ENCODE measurements at places on chromosomes 12 and 14. TPM values are rescaled to one million over a fixed set of nuclear protein-coding genes. Genes with fewer than 3 reads are reported as not detected.

- peak; percentile 43 for DNase-seq
Observed at GRCh38 chr14:68569970-68570409, 222.9 kb downstream of the ZFP36L1 start.

GRCh38 chr12:112352921-112353320 is 29.3 kb downstream of the HECTD4 start:
- DNase-seq, result no peak

Gene GALNT6
- total RNA-seq, result 2.5 TPM

Gene RNU4-1
- under 0.01 TPM for total RNA-seq

DNA sequence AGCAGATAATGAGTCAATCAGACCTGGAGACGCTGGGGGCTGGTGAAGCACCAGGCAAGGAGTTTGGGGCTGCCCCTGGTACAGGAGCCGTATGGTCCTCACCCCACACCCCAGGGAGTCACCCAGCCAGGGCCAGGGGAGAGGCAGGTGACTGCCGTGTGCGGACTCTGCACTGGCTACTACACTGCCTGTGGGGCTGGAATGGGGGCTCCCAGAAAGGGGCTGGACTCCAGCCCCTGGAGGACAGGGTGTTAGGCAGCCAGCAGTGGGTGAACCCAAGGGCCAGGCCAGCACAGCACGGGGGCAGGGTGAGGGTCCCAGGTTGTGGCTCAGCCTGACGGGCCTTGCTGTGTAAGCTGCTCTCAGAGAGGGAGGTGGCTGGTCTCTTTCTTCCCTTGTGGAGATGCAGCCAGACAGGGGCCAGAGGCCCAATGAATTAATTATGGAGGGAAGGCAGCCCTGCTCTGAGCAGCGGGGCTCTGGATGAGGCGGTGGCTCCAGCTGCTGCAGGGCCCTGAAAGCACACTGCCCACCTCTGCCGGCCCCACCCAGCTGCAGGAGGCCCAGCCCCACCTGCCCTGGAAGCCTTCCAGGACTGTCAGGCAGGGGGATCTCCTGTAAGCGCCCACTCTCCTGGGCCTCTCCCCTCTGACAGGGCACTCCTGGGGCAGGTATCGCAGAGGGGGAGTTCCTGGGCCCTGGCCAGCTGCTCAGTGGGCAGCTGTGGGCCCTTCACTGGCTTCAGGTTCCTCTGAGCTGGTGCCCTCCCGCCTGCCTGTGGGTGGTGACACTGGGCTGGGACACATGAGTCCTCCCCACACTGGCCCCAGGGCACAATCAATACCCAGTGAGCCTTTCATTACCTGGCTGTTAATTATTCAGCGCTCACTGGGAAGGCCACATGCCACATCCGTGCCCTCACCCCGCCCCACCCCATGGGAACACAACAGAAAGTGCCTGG is 142.5 kb upstream of the C14orf180 start:
- DNase-seq, result no peak

Gene NT5DC3
- total RNA-seq, result 179 TPM

Gene TAS2R31
- 3.9 TPM for total RNA-seq

DNA sequence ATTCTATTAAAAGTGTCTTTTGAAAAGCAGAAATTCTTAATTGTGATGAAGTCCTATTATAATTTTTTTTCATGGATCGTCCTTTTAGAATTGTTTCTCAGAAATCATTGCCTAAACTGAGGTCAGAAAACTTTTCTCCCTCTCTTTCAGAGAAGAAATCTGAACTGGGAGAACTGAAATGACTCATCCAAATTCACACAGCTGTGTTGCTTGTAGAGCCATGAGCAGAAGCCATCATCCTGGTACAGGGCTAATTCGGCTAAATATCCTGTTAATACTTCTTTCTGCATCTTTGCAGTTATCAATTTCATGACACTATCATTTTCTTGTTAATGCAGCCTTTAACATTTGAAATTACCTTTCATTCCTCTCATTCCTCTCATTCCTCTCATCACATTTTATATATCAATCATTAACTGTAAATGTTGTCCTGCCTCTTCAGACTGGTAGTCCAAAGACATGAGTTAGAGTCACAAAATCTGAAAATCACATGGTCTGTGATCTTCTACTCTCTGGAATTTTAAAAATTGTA is 15.5 kb downstream of the SLC15A5 start:
- no peak for DNase-seq

DNA sequence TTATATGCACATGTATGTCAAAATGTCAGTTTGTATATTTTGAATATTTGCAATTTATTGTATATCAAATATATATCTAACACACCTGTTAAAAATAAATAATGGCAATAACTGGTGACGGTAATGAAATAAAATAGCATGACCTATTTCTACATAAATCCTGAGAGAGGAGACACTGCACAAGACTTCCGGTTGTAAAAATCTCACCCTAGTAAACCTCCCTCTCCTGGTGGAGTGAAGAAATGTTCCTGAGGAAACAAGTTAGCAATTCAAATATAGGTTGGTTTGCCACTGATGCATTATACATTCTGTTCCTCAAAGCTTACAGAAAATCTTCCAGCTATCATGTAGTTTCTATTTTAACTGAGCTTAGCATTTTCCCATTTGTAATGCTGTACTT is 166.1 kb upstream of the SYT10 start:
- DNase-seq, result no peak

DNA sequence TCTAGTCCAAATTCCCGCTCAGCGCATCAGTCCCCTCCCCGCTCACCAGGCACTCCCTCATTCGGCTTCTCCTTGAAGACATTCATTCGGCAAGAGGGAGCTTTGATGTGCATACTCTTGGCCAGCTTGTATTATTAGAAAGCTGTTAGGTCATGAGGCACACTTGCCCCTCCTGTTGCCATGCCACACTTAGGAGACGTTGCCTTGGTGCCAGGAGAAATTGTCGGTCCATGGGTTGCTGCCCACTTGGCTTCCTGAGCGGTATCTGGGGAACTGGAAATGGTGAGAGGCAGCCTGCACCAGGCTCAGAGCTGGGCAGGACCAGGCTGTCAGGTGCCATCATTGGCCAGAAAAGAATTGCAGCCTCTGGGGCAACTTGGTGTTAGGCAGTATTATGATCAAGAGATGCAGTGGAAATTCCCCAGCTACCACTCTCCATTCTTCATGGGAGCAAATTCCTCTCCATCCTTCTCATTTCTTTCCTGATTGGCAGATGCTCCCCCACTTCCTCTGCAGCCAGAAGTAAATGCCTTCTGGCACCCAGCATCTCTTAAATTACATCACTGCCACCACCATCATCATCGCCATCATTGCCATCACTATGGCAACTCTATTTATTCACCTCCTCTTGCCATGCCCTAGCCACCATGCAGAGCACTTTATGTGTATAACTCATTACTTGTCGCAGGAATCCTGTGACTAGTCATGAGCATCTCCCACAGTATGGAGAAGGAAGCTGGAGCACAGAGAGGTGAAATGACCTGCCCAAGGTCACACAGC is 12.4 kb downstream of the CABP1 start:
- no peak for DNase-seq

Gene CCND2
- 178 TPM for total RNA-seq

DNA sequence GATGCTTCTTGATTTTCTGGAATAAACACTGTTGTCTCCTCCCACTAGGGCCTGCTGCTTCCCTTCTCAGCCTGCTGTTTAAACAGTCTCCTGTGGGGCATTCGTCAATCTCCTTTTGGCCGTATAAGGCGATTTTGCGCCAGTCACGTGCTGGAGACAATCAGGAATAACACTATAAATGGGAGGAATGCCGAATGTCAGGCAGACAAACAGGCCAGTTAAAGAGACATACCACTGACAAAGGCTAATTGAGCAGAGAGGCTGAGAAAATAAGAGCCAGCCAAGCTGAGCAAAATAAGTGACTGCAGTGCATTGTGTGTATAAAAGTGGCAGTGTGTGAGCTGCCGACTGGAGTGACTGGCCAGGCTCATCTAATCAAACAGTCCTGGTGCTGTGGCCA is 23.3 kb downstream of the DMAC2L start:
- peak; percentile 86 for DNase-seq

GRCh38 chr14:36362648-36363047 is 42.2 kb upstream of the MBIP start:
- no peak for DNase-seq

DNA sequence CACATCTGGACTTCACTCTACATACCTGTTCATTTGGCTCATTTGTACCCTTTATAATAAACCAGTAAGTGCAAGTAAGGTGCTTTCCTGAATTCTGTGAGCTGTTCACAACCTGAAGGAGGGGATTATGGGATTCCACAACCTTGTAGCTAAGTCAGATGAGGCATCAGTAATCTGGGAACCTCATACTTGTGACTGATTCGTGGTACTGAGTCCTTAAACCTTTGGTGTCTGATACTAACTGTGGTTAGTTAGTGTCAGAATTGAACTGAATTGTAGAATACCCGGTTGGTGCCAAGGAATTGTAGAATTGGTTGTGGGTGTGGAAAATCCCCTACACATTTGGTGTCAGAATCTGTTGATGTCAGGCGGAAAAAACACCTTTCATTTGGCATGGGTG is 83.4 kb downstream of the TMX1 start:
- DNase-seq, result no peak

Gene KLRB1
- total RNA-seq, result not detected

Gene OR4E2
- total RNA-seq, result not detected

GRCh38 chr12:90816353-90817089 is 138.5 kb downstream of the CCER1 start:
- no peak for DNase-seq

DNA sequence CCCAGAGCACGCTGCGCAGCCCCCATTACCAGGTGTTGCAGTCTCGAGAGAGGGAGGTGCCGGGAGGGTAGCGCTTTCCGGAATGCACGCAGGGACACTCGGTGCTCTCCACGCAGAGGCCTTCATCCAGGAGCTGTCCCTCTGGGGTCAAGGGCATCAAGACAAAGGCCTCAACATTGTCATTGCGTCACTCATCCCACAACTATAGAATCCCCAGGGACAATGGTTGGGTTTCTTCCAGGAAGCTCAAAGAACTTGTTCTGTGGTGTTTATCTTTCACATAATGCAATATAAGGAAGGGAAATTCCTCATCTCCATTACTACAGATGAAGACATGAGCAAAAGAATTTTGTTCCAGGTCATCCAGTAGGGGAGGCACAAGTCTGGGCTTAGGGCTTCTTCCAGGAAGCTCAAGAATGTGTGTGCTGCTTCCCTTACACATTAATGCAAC is 52.1 kb downstream of the VWF start:
- DNase-seq, result no peak

- no peak for DNase-seq
Observed at GRCh38 chr12:79121486-79121885, 256.9 kb downstream of the SYT1 start.

- peak; percentile 61 for DNase-seq
Observed at GRCh38 chr12:6374028-6374785, 1.2 kb downstream of the SCNN1A start.

DNA sequence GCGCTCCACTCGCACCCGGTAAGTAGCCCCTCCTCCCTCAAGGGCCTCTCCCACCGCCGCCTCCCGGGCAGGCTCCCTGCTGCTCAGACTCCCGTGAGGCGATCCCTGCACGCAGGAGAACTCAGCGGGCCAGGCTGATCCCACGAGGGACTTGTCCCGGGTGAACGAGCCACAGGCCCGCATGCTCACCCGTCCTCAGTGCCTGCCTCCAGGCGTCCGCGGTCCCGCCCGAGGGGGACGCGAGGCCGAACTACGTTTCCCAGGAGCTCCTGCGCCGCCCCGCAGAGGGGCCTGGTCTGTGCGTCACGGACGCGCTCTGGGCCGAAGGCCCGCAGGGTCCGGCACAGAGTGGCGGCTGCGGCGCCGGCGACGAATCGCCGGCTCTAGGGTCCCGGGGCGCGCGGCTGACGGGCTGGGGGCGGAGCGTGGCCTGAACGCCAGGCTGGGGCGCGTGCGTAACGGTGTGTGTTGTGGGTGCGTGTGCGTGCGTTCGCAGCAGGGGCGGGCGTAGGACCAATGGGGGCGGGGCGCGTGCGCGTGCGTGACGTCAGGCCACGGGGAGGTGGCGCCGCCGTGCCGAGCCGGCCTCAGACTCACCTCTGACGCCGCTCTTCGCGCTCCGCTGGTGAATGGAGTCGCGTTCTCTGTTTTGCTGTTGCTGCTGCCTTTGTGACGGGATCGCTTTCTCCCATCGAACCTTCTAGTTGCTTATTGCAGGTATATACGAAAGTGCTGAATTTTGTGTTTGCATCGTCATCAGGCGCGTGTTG is at the start of the genes ZNF10 and ZNF891:
Gene ZNF10, plus strand, starts transcription at position 590 of the 770 bp plus-strand sequence. CDS start 13,866 bp downstream, outside the sequence.
Gene ZNF891, minus strand, starts transcription at position 237 of the 770 bp plus-strand sequence. CDS start 8,356 bp downstream, outside the sequence.
- peak; percentile 98 for DNase-seq

GRCh38 chr12:110998165-110998564 is 77.8 kb upstream of the MYL2 start:
- DNase-seq, result no peak

DNA sequence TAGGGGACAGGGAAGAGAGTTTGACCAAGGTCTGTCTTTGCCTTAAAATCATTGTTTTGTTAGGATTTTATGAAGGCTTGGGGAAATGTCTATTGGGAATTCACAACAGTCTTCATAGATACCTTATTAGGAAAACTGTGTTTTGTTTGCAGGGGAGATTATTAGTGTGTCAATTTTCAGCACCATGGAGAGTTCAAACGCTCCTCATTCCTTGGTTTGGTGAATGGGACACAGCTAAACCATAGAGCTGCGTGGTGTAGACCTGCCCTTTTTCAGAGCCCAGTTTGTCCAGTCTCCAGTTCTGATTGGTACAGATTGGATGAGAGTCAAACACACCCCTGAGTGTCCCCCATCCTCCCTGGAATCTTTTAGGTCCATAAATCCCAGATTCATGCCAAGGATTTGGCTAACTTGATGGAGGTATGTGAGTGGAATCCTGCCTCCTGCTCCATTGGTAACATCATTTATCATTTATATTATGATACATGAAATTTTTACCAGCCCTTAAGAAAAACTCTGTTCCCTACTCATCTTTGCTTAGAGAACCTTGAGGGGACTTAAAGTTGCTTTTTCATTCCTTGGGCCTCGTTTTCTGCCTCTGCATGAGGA is 12.0 kb downstream of the NGDN start:
- no peak for DNase-seq
